ENCODE measurements at places on chromosomes 11 and 22.

DNA sequence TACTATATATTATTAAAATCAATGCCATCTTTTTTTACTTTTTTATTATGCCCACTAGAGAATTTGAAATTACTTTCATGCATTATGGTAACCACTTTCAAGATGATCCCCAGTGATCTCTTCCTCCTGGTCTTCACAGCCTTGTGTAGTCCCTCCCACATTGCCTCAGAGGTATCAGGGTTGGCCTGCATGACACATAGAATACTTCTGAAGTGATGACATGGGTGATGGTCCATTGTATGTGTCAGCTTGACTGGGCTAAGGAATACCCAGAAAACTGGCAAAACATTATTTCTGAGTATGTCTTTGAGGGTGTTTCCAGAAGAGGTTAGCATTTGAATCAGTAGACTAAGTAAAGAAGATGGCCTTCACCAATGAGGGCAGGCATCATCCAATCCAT, 14.2 kb upstream of the ISX start:
- DNase-seq, result no peak

DNA sequence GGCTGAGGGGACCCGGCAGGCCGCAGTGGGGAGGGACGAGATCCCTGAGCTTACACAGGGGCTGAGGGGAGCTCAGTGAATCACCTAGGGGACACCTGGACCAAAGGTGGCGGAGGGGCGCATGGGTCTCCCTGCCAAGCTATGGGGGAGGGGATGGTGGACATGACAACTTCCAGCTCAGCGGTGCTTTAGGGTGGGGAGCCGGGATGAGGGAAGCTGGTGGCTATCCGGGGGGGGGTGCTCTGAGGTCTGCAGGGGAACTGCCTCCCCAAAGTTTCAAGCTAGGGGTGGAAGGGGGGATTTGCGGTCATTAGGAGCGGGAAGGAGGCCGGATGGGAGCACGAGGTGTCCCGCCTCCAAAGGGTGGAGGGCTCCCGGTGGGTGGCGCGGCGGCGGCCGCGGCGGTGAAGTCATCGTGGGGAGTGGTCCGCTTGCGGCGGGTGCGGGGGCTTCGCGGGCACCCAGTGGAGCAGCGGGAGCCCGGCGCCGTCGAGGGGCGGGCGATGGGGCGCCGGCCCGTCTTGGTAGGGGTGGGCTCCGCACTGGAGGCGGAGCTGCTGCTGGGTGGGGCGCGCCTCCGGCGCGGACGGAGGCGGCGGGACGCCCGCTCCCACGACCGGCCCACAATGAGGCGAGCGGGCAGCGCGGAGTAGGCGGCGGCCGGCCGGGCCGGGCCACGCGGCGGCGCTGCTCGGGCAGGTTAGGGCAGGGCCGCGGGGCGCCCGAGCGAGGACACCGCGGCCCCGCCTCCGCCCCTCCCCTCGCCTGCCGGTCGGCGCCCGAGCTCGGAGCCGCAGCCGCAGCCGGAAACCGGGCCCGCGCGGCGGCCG, at the start of gene MICALL1:
MICALL1 (plus strand) TSS at position 764 of the 830 bp plus-strand sequence. CDS start 126 bp downstream, outside the sequence.
- peak; percentile 61 for DNase-seq

DNA sequence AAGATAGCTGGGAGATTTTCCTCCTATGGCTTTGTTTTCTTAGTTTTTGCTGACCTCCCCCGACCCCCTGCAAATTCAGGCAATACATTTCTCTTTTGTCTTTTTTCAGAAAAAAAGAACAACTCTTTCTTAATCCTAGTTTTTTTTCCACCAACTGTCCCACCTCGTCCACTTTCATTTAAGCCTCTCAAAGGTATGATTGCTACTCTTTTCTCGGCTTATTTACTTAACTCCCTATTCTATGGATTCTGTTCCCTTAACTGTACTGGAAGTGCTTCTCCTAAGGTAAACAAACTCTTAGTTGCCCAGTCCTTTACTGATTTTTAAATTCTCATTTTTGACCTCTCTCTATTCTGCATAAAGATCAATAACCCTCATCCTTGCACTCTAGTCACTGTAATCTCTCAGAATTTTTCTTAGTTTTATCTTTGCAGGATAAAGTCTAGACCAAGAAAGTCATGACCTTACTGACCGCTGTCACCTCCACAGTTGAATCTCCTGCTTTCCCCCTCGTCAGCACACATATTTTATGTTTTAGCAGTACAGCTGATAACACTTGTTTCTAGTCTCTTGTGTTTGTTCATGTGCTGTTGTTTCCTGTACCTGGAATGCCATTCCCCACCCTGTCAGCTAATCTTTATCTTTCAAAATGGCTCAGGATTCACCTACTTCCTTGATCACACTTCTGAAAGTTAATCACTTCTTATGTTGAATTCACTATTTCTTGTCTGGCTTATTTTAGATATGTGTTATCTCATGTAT, 14.9 kb downstream of the TBCEL start:
- no peak for DNase-seq

DNA sequence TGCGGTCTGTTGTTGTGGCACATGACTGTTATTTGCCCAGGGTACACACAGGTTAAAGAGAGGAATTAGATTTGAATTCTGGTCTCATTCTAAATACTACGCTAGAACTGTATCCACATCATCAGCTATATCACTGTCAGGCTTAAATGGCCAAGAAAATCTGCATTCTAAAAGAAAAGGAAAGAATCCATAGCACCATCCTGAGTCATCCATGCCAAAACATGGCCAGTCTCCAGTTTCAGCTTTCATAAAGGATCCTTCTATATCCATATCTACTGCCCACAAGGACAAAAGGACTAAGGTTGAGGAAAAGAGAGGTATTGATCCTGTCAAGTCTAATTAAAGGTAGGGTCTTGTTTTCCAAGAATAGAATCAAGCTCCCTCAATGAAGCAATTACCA, 73.6 kb upstream of the GDPD4 start:
- no peak for DNase-seq

- DNase-seq, result no peak
Measured at GRCh38 chr11:86363424-86363823, 11.3 kb upstream of the CCDC81 start.

DNA sequence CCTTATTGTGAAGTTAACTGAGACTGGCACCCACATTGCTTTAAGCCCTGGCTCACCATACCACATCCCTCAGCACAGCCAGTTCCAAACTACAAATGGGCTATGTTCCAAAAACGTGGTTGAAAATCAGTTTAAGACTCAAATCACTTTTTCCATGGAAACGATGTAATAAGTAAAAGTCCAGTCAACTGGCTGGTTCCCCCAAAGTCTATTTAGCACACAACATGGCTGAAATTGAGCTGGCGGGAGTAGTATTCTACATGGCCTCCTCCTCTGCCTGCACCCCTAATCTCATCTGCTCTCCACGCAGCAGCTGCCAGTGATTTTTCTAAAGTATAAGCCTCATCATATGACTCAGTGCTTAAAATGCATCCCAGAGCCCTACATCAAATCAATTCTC, 40.9 kb upstream of the BIRC3 start:
- no peak for DNase-seq

GRCh38 chr22:49966041-49966773, 5.6 kb downstream of the PIM3 start:
- no peak for DNase-seq

GRCh38 chr22:33083212-33083611, 25.0 kb upstream of the SYN3 start:
- DNase-seq, result no peak

DNA sequence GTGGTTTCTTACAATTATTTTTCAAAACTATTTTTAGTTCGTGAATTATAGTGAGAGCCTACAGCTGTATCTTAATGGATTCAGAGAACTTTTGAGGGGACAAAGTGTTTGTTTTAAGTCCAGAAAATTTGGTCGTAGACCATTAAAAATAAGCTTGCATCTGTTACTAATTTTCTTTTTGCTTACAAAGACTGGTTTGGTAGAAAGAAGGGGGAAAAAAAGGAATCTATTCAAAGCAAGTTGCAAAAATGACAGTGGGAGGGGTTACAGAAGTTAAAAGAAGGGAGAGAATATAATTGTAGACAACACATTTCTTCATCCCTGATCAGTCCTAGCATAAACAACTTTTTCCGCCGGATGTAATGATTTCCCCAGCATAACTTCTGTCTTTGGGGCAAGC, 72.1 kb downstream of the AMOTL1 start:
- no peak for DNase-seq

DNA sequence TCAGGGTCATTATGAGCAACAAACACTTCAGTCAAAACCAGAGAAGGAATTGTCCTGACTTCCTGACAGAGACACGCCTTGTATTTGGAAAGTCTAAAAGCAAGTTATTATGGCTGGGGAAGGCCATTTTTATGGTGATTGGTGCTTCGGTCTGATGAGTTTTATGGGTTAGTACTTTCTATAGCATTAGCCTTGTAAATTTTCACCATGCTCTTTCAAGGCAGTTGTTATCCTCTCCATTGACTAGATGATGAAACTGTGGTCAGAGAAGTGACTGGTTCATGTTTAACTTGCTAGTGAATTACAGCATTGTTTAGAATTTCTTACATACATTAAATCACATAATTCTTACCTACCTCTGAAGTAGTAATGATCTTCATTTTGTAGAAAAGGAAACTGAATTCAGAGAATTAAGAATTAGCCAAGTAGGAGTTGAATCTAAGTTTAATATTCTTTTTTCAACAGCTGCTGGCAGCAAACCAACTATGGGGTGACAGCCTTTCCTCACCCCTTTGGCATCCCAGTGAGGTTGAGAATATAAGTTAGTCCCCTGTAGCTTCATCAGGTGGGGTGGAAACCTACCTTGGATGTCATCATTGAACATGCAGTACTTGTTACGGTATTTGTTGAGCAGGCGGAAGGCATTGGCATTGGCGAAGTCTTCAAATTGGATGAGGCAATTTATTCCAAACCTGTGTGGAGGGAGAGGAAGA, 90.0 kb downstream of the CCDC81 start:
- DNase-seq, result no peak

GRCh38 chr11:88104408-88104807, 70.8 kb downstream of the RAB38 start:
- DNase-seq, result no peak

DNA sequence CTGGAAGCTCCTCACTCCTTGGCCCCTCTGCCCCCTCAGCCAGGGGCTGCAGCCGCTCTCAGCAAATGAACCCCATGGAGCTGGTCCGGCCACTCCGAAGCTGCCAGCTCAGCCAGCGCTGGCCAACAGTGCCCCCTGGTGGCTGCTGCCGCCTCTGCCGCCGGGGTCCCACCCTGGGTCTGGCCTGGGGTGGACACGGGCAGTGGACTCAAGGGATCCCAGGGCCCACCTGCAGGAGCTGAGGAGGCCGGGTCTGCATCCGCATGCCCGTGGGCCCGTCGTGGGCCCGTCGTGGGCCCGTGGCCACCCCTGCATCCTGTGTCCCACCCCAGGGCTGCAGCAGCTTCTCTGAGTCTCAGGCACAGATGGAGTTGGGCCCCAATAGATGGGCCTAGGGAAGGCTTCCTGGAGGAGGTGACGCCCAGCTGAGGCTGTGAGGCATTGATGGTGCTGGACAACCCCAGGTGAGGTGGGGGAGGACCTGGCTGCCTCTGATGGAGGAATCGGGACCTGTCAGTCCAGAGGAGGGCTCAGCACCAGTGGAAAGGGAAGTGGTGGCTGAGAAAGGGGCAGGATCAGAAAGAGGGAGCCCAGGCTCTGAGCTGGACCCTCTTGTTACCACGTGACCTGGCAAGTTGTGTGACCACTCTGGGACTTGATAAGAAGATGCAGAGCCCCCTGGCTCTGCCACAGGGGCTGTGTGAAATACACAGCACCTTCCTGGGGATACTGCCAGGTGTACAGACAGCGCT, 522.3 kb downstream of the BRD1 start:
- peak; percentile 8 for DNase-seq

- no peak for DNase-seq
Measured at GRCh38 chr11:114010931-114011330, 36.0 kb downstream of the HTR3A start.

- DNase-seq, result peak; percentile 29
Measured at GRCh38 chr22:43993072-43993760, 30.9 kb upstream of the PARVB start.

DNA sequence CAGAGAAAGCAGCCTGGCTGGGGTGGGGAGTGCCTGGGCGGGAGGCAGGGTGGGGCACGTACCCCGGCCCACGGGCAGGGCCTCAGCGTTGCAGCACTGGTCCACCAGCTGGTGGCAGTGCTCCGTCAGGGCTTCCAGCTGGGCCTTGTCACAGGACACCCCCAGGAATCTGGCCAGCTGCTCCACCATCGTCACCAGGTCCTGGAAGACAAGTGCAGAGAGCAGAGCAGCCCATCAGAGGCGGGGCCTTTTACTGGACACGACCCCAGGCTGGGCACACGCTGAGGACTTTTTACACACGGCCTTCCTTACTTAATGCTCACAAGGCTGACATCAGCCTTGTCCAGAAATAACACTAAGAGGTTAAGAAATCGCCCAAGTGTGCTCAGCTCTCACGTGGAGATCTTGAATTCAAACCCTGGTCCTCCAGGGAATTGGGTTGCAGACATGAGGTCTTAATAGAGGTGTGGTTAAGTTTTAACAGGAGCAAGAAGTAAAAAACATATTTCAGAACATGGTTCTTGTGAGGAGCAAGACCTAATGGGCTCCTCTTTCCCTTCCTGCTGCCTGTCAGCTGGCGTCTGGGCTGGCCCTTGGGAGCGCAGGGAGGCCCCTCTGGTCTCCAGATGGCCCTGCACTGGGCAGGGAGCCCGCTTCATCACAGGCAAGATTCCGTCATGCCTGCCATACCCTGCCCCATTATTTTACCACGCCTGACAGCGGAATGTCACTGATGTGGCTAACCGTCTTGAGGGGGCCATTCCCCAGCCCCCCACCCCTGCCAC, 17.1 kb upstream of the EFCAB6 start:
- DNase-seq, result no peak

DNA sequence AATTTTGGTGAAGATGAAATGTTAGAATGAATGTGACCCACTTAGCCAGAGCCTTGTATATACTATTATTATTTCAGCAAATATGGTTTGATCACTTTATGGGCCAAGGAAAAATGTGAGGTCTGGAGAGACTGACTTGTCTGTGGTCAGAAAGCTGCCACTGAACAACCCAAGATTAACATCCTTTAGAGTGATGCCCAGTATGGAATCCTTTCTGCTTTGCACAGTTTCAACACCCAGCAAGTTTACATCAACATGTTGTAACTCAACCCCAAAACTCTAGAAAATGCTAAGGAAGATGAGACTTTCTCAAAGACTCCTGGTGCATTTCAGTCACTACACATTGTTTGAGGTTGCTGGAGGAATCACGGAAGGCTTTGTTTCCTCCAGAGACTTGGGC, 107.7 kb downstream of the SNX19 start:
- DNase-seq, result no peak

DNA sequence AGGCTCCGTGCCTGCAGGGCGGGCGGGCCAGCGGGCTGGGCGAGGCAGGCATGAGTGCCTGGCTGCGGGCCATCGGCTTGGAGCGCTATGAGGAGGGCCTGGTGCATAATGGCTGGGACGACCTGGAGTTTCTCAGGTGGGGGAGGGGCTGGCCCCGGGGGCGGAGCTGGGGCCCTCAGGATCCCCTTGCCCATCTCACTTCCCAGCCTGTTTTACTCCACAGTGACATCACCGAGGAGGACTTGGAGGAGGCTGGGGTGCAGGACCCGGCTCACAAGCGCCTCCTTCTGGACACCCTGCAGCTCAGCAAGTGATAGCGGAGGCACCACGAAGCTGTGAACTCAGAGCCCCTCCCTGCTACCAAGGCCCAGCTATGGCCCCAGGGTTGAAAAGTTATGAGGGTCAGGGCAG, 5.9 kb downstream of the PHOX2A start:
- DNase-seq, result no peak

GRCh38 chr22:28899199-28899853, 16.0 kb downstream of the ZNRF3 start:
- no peak for DNase-seq

Measured in stimulated activated CD4-positive, alpha-beta T cell treated with anti-CD3 and anti-CD28 coated beads, TNF-alpha, amount 100 ng/mL, for 4 hours (primary cell).